ENCODE measurements at places on chromosomes 2 and 18.

GRCh38 chr2:144712550-144712940 is 192.6 kb upstream of the ZEB2 start:
- no peak for DNase-seq

DNA sequence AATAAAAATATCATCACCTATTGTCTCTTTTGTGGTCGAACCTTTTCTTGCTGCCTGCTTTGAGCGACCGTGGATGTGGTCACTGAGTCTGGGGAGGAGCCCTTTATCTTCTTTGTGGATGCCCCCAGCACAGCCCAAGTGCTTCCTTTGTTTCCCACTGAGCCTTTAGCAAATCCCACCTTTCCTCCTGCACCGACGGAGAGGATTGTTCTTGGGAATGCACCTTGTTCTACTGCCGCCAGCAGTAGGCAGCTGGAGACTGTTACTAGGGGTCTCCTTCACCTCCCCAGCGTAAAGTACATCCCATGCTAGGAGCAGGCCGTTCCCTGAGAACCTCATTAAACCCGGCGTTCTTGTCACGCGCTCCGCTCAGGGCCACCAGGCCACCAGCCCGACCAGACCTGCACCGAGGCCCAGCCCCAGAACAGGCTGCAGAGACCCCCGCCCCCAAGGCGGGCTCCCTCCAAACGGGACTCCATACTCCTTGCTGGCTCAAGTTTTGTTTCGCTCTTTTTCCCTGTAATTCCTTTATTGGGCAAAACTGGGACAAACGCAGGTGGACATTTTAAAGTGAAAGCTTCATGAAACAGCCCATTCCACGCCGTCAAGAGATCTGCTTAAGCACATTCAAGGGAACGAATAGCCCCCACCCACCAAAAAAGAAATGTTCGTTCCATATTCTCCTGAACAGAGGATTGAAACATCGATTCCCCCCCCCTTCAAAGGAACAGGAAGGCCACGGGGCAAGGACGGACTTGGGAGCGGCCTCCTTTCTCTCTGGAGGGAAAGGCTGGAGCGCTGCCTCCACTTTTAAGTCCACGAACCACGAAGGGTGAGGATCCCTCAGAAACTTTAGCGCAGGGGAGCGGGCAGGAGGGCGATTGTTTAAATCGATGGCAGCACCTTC is 1.1 kb upstream of the MAT2A start:
- DNase-seq: no peak

GRCh38 chr18:13726972-13727331 is 479 bp downstream of the RNMT start:
- DNase-seq: no peak

GRCh38 chr2:234724850-234725249 is 227.0 kb upstream of the SH3BP4 start:
- DNase-seq: no peak

GRCh38 chr2:33223856-33224255 is 252.6 kb upstream of the RASGRP3 start:
- DNase-seq: no peak

DNA sequence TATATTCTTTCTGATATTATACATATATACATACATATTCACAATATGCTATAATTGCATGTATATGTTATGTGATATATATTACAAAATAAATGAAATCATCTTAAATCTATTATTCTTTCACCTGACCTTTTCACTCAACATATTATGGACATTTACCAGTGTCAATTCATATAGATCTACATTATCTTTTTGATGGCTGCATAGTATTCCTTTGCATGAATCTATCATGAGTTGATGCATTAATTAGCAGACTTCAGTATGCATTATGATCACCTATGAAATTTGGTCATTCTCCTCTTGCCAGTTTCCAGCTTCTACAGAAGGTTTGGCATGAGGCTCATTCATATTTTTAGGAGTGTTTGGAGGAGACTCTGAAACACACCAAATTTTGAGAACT is 23.4 kb upstream of the B4GALT6 start:
- DNase-seq: no peak

- no peak for DNase-seq
Observed at GRCh38 chr18:22314001-22314400, 103.7 kb downstream of the CTAGE1 start.

DNA sequence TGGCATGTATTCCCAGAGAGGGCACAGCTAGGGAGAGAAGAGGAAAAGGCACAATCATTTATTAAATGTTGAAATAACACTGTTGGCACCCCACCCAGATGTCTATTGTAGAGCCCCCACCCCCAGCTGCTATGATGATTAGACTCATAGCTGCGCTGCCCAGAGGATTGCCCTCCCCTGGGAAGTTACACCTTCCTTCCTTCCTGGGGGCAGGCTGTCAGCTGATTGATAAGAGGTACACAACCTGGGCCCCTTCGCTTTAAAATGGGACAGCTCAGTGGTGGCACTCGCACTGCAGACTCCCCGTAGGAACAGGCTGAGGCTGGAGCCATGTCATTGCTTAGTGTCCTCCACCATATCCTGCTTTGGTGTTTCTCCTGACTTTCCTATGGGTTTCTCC is 18.1 kb downstream of the TEX51 start:
- no peak for DNase-seq

- DNase-seq: no peak
Observed at GRCh38 chr18:13909141-13909940, 6.0 kb downstream of the MC2R start.

GRCh38 chr2:109143214-109144187 is 14.5 kb downstream of the SH3RF3 start:
- DNase-seq: no peak

DNA sequence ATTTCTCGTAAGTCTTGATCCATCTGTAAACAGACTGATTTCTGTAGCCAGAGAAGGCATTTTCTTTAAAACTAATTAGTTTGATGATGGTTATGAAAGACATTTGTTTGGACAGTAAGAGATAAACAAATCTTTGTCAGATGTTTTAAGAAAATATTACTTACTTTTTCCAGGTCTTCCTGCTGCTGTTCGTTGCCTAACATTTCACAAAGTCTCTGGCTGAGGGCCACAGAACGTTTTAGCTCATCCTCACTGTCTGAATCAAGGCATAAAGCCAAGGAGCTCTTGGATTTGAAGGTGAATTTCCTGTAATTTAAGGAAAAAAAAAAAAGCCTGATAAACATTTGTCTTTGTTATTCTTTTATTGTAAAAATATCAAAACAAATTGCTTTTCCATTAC is 57.8 kb downstream of the VIL1 start:
- no peak for DNase-seq

DNA sequence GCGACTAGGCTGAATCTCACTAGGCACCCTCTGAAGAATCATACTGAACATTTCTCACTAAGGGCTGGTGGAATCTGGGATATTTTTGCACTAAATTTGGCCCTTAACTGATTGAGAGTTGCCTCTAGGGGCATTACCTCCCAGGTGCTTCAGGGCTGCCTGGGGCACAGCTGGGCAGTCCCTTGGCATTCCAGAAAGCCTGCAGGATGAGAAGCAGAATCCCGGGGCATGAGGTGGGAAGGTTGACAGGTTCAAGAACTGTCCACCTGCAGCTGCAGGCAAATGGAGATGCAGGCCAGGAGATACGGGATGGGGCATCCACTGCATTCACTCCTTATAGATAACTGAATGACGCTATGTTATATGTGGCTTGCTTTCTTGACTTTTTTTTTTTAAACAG is 7.4 kb downstream of the RESP18 start:
- DNase-seq: no peak

- no peak for DNase-seq
Observed at GRCh38 chr2:120314690-120315366, 31.1 kb upstream of the INHBB start.

- no peak for DNase-seq
Observed at GRCh38 chr2:101961338-101962191, 30.2 kb upstream of the IL1R2 start.

DNA sequence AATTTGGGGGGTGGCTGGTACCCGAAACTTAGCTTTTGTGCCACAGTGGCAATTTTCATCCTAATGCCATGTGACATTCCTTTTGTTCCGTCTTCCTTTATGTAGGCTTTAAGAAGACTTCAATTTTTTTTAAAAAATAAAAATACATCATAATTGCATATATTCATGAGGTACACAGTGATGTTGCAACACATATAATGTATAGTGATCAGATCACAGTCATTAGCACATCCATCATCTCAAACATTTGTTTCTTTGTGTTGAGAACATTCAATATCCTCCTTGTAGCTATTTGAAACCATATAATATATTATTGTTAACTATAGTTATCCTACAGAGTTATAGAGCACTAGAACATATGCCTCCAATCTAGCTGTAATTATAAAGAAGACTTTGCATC is 6.0 kb upstream of the CLIP4 start:
- no peak for DNase-seq

DNA sequence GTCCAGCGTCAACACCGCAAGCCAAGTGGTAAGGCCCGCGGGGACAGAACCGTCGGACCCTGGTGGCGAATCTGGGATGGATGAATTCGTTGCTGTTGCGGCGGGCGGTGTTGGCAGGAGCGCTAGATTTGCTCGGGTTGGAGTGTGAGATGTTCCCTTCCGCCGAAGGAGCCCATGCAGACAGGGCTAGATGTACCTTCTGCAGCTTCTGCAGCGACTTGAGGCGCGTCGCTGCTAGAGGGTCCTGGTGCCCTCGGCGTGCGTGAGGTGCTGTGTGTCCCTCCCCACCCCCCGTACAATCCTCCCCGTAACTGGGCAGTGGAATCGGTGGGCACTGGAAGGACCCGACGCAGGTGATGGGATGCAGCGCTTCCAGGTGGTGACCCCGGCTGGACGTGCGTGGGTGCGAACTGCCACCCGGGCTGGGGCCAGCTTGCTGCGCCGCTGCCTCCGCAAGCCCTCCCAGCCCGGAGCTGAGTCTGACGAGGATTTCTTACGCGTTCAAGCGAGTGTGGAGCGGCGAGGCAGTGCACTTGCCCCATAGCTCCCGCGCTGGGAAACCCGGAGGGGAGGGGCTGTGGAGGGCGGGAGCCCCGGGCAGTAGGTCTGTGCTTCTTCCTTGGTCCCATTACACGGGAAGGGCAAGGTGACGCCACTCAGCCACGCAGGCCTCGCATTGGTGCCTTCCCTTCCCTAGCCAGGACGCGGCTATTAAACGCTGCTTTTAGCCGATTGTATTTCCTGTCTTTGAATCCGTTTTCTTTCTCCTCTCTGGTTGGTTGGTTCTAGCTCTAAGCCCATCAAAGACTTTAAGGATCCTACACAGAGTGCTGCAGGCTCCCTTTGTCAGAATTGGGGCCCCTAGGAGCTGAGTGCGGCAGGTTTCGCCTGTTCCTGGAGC is 34.2 kb downstream of the CHRNA1 start:
- no peak for DNase-seq

DNA sequence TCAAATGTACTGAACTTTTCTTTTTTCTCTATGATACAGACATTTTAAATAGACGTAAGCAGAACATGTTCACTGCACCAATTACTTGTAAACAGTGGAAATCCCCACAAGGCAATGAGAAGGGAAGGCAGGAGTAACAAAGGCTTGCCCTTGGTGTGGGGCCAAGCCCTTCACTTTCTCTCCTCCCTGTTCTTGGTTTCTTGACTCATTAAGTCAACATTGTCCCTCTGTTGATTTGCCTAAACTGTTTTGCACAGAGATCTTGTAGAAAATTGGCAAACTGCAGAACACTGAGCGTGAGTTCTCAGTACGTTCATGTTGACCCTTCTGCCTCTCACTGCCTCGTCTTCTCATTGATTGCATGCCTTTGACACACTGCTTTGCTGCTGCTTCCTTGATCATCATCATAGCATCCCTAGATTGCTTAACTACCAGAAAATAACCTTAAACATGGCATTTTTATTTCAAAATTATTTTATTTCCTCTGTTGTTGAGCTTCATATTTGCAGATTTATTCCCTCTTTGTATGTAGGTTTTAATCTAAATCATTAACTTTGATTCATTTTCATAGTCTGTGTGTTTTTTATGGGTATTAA is 257.7 kb downstream of the PTGR3 start:
- no peak for DNase-seq

DNA sequence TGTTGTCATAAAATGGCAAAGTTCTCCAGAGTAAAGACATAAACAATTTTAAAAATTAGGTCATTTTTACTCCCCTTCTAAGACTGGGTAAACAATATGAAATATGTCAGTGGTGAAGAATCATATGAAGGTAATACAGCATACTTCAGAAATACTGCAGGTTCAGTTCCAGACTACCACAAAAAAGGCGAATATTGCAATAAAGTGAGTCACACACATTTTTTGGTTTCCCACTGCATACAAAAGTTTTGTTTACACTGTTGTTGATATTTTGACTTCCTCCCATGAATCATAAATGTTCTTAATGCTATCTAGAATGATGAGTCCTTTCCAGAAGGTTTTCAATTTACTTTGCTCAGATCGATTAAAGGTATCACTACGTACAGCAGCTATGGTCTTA is 73.5 kb downstream of the SMC6 start:
- no peak for DNase-seq

GRCh38 chr2:200225951-200226350 is 80.5 kb upstream of the SPATS2L start:
- DNase-seq: no peak

DNA sequence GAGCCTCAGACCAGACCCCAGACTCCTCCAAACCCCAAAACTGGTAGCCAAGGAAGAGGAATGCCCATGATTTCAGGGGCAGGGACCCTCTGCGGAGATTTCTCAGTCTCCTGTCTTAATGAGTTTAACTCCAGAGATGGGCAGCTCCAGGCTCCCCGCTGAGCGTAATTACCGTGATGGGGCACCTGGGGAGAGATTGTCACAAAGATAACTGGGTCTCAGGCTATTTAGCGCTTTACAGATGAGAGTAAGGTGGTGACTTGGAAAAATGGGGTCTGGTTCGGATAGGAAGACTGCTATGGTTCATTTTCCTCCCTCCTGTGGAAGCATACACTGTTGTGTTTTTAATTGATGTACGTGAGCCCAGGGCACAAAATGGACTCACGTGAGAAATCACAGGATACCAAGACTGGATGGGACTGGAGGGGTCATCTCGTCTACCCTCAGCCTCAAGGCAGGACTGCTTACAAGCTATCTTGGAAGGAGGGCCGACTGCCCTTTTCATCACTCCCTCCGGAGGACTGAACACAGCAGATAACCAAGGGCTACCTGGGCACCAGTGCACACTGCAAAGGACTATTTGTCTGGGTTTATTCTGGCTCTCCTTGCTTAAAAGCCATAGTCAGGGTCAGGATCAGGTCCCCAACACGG is 427.8 kb downstream of the ZNF521 start:
- DNase-seq: no peak

DNA sequence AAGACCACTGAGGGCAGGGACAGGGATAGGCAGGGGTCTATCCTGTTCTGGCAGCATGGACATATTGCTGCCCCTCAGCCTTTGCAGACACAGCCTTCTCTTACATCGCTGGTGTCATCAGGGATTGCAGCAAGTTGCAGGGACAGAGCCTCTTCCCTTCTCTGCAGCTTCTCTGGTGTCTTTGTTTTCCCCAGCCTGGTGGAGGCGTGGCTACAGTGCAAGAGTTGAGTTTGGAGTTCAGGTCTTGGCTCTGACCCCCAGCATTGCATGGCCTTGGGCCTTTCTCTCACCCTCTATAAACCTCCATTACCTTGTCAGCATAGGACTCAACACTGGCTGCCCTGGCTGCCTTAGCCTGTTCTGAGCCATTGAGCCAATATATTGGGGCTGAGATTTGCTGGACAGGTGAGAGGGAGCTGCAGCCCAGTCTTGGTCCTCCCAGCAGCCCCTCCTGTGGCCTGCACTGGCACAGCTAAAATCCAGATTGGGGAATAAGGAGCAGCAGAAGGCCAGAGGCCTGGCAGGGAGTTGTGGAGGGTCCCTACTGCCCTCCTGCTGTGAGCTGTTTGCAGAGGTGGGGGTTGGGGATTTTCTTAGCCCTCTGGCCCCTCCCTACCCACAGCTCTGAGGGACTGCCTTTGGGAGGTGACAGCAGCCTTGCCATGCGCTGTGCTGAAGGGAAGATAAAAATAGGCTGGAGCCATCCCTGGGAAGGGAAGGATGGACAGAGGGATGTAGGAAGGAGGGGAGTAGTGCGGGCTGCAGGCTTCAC is 22.8 kb downstream of the EHD3 start:
- DNase-seq: no peak

Data from type B pancreatic cell (in vitro differentiated cells).